ENCODE measurements at places on chromosomes 2 and 18.

GRCh38 chr18:23819001-23819400 lies 129.7 kb downstream of the LAMA3 start:
- no peak for DNase-seq

DNA sequence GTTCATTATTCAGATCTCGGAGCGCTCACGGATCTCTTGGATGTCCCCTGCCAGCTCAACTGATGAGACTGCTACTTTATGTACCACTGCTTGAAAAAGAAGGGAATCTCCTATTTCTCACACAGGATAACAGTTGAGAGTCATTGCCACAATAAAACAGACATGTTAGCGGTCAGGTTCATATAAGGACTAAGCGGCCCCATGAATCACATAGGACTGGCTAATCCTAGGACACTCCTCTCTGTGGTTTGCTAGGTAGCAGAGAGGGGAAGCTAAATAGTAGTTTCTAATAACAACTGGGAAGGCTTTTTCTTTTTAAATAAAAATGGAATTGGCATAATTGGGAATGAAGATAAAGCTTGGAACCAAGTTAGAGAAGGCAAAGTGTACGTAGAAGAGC lies 15.9 kb upstream of the TGFA start:
- no peak for DNase-seq

DNA sequence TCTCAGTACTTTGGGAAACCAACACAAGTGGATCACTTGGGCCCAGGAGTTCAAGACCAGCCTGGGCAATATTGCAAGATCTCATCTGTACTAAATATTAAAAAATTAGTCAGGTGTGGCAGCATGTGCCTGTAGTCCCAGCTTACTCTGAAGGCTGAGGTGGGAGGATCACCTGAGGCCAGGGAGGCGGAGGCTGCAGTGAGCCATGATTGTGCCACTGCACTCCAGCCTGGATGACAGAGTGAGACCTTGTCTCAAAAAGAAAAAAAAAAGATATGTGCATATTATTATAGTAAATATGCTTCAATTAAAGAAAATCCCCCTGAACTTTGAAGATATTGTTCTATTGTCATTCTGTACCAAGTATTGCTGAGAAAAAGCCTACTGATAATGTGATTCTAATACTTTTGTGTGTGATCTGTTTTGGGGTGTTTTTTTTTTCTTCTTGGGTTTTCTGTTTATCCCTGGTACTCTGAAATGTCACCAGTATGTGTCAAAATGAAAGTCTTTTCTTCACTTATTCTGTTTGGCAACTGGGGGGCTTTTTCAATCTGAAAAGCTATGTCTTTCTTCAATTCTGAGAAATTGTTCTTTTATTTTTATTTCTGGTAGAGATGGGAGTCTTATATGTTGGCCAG lies 13.2 kb downstream of the NEURL3 start:
- no peak for DNase-seq

GRCh38 chr2:98454500-98455235 lies 10.0 kb downstream of the INPP4A start:
- DNase-seq: no peak

DNA sequence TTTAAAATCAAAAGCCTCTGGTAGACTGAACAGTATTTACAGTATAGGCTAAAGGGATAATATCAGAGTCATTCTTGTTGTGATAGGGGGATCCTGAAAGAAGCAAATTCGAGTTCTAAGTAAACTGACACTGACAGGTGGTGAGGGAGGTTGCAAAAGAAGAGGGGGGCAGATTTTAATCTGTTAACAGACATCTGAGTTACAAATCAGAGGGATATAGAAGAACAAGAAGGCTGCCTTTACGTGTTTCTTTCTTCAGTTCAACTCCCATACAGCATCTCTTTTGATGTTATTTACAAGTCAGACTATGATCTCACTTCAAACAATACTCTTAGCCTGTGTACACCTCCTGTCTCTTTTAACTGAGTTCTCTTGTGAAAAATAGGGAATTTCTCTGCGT lies 16.3 kb upstream of the ITGA4 start:
- DNase-seq: no peak

DNA sequence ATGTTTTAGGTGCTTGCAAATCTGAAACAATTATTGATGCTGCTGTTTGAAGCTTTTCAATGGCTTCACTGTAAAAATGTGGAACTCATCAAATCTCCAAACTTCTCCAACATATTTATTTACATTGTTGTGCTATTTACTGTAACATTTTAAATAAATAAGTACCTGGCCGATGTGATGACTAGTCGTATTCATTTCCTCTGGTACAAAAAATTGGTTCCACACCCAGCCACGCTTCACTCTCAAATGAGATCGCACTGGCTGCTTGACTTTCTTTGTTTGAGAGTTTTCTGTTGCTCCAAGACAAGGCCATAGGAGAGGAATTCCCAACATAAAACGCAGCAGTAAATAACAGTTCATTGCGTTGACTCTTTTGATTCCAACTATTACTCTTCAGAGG lies 32.0 kb downstream of the CDH19 start:
- no peak for DNase-seq

- no peak for DNase-seq
Measured at GRCh38 chr2:239184968-239185903, 215.6 kb downstream of the HDAC4 start.

- DNase-seq: no peak
Measured at GRCh38 chr18:27723168-27723567, 453.8 kb downstream of the CDH2 start.

DNA sequence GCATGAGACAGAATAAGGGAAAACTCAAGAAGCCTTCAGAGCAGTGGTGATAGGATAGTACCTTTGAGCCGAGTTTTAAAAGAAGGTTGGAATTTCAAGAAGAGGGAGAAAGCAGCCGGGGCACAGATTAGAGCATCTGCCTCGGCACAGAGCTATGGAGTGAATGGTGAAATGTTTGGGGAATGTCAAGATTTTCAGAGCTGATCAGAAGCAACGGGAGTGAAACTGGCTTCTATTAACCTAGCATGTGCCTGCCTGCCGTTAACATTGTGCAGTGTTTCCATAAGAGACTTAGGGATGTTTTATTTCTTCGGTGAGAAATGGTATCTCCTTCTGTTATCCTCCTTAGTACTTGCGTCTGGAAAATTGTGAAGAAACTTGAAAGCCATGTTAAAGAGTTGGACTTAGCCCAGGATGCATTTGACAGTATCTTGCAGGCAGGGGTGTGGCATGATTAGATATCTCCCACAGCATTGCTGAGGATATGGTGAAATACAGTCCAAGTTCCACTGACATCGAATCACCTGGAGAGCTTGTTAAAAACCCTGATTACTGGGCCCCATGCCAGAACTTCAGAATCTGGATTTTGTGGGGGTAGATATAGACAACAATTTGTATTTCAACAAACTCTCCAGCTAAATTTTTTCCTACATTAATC lies 96.8 kb upstream of the PPP1CB start:
- DNase-seq: no peak

DNA sequence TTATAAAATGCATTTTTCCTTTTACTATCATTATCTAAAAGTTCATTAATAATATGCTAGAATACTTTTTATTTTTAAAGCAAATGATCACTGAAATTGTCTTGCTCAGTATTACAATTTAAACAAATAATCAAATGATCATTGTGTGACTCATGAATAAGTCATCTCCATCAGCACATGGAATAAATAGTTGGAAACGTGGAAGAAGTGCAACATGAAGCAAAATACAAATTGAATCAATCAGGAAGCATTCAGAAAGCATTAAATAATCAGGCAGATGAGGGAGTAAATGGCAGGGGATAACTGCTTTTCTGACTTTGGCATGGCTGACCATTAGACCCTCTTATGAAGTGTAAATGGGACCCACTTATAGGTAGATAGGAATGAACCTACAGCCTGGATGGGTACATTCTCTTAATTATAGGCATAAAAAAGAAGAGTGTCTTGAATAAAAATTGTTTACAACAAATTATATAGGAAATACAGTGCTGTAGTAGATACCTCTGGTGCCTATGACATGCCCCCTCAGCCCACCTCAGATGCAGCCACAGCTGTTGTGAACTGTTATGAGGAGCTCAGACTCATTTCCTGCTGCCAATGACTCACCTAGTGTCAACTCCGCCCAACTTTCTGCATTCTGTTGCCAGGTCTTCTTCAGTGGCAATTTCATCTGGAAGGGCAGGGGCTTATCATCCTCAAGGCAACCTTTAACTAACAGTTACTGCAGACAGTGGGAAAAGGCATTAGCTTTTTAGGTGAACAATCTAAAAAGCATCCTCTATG lies 936.0 kb downstream of the TRIB2 start:
- peak; percentile 9 for DNase-seq

DNA sequence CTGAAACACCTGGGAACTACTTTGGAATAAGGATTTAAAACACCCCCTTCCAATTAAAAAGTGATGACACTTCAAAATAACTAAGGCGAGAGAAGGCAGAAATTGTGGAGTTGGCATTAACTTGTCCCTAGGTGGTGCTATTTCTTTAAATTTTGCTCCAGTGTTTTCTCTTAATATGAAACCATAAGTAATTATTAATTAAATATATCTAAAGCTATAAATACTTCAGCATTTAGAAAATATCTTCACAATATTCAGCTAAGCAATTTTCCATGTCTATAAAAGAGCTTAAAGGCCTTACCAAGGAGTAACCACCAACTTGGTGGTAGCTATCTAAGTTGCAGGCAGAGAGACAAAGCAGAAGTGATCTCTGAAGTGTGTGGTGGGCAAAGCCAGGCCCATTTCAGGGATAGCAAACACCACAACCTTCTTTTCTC lies 186.8 kb upstream of the PGAP1 start:
- no peak for DNase-seq

- DNase-seq: no peak
Measured at GRCh38 chr2:207698301-207698700, 13.1 kb upstream of the CCNYL1 start.

DNA sequence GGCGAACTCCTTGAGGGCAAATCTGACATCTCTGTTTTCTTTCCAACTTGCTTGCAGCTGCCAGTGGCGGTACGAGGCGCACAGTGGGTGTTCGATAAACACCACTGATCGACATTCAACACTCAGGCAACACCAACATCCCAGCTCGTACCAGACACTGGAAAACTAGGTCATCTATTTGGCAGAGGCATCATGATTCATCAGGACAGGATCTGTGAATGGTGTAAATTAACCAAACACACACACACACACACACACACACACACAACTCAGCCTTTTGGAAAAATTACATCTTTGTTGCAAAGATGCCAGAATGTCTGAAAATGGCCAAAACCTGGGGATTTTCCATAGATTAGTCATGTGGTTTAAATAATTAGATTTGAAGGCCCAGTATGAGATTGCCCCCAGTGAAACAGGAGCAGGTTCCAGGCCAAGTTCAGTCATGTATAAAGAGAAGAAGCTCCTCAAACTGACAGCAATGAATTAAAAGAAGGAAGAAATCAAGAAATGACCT lies 150.5 kb upstream of the NCKAP5 start:
- no peak for DNase-seq

DNA sequence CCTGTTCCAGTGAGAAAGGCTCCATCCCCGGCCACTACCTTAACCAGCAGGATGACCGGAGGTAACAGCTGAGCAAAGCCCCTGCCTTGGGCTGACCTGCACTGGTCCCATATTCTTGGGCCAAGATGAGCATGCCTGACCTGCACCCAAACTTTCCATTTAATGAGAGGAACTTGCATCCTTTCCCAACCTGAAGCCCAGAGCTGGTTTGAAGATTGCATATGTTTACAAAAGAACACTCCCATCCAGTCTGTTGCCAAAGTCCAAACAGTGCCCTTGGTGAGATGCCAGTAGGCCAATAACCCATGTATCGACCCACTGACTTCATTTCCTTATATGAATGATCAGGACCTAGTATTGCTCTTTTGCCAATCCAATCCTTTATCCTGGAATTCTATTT lies 5.5 kb upstream of the NPAS2 start:
- no peak for DNase-seq

GRCh38 chr2:211457325-211457724 lies 900.9 kb downstream of the CPS1 start:
- no peak for DNase-seq

DNA sequence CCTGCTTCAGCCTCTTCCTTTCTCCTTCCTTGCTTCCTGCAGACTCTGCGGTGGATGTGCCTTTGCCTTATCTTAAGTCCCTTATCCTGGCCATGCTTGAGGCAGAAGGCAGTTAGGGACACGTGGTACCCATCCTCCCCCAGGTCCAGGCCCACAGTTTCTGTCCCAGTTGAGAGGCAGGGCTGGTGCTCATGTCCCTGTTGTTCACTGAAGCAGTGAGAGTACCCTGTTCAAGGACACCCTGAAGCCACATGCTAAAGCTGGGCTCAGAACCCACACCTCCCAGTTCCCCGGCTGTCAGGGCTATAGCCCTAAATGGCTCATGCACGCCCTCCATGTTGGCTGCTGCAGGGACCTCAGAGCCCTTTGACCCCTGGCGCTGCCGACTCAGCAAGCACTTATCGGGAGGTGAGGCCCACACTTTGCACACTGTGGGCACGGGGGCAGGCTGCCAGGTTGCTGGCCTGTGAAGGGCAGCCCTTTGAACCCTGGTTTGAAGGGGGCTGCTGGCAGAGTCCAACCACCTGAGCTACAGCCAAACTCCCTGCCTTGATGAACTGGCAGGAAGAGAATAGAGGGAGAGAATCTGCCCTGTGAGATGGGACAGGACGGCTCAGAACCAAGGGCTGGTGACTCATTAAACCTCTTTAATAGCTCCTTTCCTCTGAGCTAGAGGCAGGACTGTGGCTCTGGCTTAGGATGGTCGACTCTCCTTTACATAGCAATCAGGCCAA lies 6.3 kb downstream of the KHK start:
- DNase-seq: no peak

DNA sequence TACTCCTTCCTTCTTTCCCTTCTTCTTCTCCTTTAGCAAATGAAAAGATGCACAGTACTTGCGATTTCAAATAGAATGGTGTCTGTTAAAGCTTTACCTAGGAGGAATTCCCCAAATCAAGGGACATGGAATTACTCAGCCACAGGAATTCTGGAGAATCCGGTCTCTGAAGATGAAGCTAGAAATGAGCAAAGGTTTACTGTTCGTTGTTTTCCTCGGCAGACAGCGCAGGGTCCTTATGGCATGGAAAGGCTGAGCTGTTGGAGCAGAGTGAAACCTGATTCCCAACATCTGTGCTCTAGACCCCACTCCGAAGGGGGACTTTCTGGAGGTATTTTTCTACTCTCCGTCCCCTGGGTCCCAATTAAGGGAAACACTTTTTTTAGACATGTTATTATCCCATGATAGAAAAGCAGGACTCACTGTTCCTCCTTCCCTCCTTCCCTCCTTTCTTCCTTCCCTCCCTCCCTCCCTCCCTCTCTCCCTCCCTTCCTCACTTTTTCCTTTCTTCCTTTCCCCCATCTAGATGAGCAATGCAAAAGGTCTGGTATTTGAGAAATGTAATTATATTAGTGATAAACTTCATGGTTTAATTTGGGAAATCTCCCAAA lies 47.1 kb downstream of the CDCA7 start:
- DNase-seq: no peak
